NCI-H2171 (cell line): ENCODE measurements at places on chromosomes 7 and 10.

DNA sequence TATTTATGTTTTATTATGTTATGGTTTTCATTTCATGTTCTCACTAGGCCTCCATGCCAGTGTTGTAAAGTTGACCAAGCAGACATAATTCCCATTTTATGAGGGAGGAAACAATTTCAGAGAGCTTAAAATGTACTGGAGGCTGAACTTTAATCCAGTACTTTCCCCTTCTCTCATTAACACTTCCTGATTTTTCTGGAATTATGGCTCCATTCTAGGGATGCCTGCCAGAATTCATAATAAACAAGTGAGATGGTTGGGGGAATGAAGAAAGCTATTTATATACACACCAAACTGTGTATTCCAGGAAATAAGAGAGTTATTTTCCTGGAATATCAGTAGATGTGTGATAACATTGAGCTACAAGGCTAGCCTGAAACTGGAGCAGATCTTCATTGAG, 6.9 kb downstream of the TMEM236 start:
- no peak for DNase-seq

DNA sequence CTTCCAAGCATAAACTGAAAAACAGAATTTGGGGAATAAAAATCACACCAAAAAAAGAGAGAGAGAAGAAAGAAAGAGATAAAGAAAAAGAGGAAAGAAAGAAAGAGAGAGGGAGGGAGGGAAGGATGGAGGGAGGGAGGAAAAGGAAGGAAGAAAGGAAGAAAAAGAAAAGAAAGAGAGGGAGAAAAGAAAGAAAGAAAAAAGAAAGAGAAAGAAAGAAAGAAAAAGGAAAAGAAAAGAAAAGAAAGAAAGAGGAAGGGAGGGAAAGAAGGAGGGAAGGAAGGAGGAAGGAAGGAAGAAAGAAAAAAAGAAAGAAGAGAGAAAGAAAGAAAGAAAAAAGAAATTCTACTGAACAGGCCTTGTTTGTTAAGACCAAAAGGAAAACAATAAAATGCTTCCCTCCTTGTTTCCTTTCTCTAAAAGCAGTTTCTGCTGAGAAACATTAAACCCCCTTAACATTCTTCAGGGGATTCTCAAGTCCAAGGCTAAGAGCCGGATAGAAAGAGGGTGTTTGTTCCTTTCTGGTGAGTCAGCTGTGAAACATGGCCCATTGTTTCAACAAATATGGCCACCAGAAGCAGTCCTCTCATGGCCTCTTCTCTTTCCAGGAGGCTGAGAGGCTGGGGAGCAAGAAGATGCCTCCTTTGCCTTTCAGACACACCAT, 46.9 kb upstream of the GPAM start:
- no peak for DNase-seq

DNA sequence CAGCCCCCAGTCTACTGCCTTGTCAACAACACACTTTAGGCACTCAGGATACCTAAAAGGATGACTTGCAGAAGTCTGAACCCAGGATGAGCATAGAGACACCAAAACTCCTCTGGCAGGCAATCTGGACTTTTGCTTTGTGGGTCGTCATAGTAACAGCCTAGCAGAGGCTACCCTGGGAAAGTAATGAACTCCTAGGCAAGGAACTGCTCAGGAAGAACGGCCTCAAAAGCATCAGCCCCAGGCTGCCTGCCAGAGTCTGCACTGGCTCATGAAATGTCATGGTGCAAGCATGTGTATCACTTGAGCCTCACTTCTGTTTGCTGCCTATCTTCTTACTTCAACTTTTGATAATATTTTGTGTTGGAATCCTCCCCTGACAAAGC, 715.1 kb downstream of the GRID1 start:
- no peak for DNase-seq

- no peak for DNase-seq
These were observed 44.1 kb upstream of the ZNRF2 start for GRCh38 chr7:30240106-30240800.

DNA sequence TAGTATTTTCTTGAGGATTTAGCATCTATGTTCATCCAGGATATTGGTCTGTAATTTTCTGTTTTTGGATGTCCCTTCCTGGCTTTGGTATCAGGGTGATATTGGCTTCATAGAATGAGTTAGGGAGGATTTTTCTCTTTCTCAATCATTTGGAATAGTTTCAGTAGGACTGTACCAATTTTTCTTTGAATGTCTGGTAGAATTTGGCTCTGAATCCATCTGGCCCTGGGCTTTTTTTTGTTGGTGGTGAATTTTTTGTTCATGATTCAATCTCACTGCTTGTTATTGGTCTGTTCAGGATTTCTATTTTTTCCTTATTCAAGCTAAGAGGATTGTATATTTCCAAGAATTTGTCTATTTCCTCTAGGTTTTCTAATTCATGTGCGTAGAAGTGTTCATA, 192.7 kb downstream of the KIF20B start:
- DNase-seq: no peak
